Right lobe of liver (tissue), 6 donors: ENCODE measurements at places on chromosomes 1 and 21. TPM values are rescaled to one million over a fixed set of nuclear protein-coding genes. Genes with fewer than 3 reads are reported as not detected.

- no peak overlapping the region for H3K27ac ChIP-seq
- no peaks in the 10 kb centered on the region for H3K36me3 ChIP-seq
- H3K4me1 ChIP-seq = no peaks in the 10 kb centered on the region
- H3K4me3 ChIP-seq = no peak overlapping the region
- DNase-seq = no peak
Observed at GRCh38 chr1:75616436-75617433, 5.8 kb upstream of the SLC44A5 start.

DNA sequence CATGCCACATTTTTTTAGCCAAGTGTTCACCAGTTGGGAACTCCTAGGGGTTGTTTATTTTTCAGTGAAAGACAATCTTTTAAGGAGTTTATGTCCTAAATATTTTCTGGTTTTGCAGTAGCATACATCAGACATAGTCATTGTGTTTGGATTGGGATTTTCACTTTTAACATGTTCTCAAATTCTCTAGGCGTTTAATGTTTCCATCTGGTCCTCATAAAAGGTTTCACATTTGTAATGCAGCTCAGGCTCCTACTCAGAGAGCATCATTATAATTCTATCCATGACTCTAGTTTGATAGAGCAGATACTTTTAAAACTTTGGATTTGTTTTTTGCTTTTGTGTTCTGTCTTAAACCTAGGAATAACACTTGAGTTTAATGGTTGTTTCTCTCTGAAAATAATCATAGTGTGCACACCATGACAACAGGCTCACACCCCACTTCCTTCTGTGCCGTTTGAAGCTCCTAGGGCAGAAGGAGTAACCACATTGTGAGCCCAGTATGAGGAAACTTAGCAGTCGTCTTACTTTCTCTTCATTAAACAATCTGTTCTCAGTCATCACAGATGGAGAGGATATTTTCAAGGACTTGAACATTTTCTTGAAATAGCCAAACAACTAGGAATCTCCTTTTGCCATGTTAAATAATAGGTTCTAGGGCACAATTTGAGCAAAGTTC, 219.6 kb downstream of the PDE4B start:
- no peaks in the 10 kb centered on the region for H3K4me1 ChIP-seq
- H3K27me3 ChIP-seq = no peaks in the 10 kb centered on the region
- DNase-seq = no peak
- no peak overlapping the region for H3K4me3 ChIP-seq
- H3K36me3 ChIP-seq = no peaks in the 10 kb centered on the region
- no peak overlapping the region for H3K27ac ChIP-seq

DNA sequence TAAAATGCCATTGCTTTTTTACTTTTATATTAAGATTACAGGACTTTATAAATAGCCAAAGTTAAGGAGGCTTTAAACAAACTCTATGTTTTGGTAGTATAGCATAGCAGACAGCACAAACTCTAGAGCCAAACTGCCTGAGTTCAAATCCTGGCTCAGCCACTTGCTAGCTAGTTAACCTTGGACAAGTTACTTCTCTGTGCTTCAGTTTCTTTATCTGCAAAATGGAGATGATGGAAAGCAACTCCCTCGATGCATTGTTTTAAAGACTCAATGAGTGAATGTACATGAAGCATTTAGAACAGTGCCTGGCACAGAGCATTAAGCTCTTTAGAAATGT, 21.3 kb downstream of the C1QB start:
- no peak for DNase-seq
- no peak overlapping the region for H3K4me3 ChIP-seq
- no peak overlapping the region for H3K27ac ChIP-seq
- no peaks in the 10 kb centered on the region for H3K4me1 ChIP-seq
- no peaks in the 10 kb centered on the region for H3K36me3 ChIP-seq
- no peaks in the 10 kb centered on the region for H3K27me3 ChIP-seq

The NBPF4 gene
- not detected for total RNA-seq

GRCh38 chr1:164804366-164804765, 245.4 kb downstream of the PBX1 start:
- H3K27ac ChIP-seq = no peak overlapping the region
- no peaks in the 10 kb centered on the region for H3K4me1 ChIP-seq
- no peaks in the 10 kb centered on the region for H3K36me3 ChIP-seq
- H3K4me3 ChIP-seq = no peak overlapping the region
- DNase-seq = no peak

The KLHDC8A gene
- not detected for total RNA-seq

DNA sequence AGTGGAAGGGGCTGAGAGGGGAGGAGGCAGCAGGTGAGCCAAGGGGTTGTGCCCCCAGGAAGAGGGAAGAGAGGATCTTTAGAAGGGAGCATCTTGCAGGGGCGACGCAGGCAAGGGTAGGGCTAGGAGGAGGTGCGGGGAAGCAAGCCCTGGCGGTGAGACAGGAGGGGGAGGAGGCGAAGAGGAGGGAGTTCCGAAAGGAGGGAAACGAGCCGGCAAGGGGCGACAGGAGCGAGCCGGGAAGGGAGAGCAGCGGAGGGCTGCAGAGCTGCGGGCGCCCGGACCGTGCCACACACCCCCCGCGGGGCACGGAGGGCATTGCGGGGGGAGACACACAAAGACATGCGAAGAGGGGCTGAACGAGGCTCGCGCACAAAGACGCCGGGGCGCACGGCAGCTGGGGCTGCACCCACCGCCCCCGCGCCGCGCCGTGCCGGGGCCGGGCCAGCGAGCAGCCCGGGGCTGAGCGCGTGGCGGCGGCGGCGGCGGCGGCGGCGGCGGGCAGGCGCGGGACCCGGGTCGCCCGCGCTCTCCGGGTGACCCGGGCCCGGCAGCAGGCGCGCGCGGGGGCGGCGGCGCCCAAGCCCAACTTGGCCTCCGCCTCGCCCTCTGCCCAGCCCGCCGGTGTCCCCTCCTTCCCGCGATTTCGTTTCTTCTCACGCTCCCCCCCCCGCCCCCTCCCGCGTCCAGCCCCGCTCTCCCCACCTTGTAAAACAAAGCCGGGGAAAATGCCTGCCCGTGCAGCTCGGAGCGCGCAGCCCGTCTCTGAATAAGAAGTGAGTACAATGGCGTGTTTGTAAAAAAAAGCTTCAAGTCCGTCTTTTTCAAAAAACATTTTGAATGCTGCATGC, at the start of gene KCNK2:
Gene KCNK2 (plus strand): TSS at position 206 of the 851 bp plus-strand sequence. CDS start 649 bp downstream, outside the sequence.
- DNase-seq = no peak
- H3K36me3 ChIP-seq = no peaks in the 10 kb centered on the region
- peaks cover 14% of the 10 kb centered on the region for H3K27me3 ChIP-seq
- H3K27ac ChIP-seq = no peak within 1 kb of the TSS

DNA sequence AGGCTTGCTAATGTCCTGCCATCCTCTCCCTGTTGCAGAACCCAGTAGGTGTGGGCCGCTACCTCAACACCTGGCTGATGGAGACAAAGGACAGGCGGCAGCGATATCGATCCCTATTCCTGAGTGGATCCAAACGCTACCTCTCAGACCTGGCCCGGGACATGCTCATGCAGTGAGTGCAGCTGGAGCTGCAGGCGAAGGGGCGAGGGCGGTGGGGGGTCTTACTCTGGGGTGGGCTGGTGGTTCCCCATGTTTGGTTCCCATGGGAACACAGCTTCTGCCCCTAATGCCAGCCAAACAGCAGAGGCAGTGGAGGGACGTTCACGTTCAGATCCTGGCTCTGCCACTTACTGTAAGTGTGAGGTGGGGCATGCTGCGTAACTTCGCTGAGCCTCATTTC, 15.8 kb upstream of the TTC22 start:
- H3K36me3 ChIP-seq = no peaks in the 10 kb centered on the region
- DNase-seq = no peak
- no peaks in the 10 kb centered on the region for H3K27me3 ChIP-seq
- H3K4me3 ChIP-seq = no peak overlapping the region
- no peaks in the 10 kb centered on the region for H3K4me1 ChIP-seq
